Suppressor macrophage treated with lipopolysaccharide for 4 hours (primary cell): ENCODE measurements at places on chromosomes 7 and 10.

- DNase-seq = no peak
These were observed 6.6 kb upstream of the EBF3 start for GRCh38 chr10:129970465-129971364.

DNA sequence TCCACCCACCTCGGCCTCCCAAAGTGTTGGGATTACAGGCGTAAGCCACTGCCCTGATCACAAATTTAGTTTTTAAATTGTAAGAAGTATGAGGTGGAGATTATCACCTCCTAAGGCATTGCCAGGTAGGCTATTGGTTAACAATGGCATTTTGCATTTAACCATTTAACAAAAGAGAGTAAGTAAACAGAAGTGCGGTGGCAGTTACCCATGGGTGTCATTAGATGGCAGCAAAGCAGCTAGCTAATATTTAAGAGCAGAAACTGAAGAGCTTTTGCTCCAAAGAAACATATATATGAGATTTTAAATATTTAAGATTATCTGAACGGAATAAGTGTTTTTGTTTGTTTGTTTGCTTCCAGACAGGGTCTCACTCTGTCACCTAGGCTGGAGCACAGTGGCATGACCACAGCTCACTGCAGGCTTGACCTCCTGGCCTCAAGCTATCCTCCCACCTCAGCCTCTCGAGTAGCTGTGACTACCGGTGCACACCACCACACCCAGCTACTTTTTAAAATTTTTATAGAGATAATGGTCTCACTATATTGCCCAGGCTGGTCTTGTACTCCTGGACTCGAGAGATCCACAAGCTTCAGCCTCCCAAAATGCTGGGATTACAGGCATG, 325.5 kb upstream of the C7orf33 start:
- DNase-seq = peak; percentile 30

GRCh38 chr10:132876993-132877431, 65.4 kb downstream of the CFAP46 start:
- DNase-seq = no peak

DNA sequence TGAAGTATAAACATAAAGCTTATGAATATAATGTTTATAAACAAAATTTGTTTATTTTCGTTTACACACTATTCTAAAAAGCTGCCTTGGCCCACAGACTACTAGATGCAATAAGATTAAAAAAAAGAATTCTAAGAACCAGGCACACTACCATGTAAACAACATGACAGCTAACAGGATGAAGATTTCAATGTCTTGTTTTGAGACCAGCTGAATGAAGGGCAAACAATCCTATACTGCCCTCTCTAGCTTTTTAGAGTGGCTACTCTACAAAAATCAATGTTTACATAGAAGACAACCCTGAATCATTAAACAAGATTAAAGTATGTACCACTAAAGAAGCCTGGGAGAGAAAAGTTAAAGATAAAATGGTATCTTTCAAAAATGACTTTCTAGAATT, 38.6 kb downstream of the SLC25A40 start:
- no peak for DNase-seq

GRCh38 chr10:13715100-13715499, 128.3 kb downstream of the PRPF18 start:
- no peak for DNase-seq

DNA sequence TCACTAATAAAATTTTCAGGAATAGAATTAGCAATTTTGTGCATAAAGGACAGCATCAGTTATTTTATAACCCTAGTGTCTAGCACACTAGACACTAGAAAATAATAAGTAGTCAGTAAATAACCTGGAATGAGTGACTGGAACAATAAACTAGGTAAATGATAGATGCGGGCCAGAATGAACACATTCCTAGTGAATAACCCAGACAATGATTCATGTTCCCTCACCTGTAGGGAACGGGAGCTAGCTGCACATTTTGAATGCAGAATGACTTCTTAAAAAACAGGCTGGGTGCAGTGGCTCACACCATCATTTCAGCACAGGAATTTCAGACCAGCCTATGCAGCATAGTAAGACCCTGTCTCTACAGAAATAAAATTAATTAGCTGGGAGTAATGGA, 3.2 kb upstream of the ATOH7 start:
- DNase-seq = no peak

- no peak for DNase-seq
These were observed 63.0 kb upstream of the FZD8 start for GRCh38 chr10:35705051-35705450.

GRCh38 chr7:4769761-4770160, 5.7 kb upstream of the AP5Z1 start:
- DNase-seq = no peak

GRCh38 chr7:130333832-130334231, 10.8 kb upstream of the CPA5 start:
- no peak for DNase-seq

GRCh38 chr10:112565434-112566053, 118.5 kb downstream of the VTI1A start:
- peak; percentile 67 for DNase-seq
